Activated CD4-positive, alpha-beta memory T cell treated with anti-CD3 and anti-CD28 coated beads for 36 hours (primary cell): ENCODE measurements at places on chromosomes 5 and 9. TPM values are rescaled to one million over a fixed set of nuclear protein-coding genes. Genes with fewer than 3 reads are reported as not detected.

- DNase-seq = no peak
Measured at GRCh38 chr9:79663300-79663699, 91.5 kb downstream of the TLE4 start.

DNA sequence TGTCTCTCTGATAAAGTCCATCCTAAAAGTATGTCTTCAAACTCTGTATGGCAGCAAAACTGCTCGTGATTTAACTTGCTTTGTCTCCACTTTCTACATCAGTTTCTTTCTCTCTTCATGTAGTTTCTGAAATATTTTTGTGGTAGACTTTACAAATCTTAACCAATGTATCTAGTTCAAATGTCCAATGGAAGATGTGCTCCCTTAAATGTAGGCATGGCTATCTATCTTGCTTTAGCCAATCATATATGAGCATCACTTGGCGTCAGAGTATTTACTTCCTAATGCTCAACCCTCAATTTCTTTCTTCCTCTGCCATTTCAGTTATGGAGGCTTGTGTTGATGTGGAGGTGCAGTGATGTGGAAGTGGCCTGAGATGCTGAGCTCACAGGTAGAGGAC lies 206.1 kb upstream of the ZNF608 start:
- DNase-seq = no peak

DNA sequence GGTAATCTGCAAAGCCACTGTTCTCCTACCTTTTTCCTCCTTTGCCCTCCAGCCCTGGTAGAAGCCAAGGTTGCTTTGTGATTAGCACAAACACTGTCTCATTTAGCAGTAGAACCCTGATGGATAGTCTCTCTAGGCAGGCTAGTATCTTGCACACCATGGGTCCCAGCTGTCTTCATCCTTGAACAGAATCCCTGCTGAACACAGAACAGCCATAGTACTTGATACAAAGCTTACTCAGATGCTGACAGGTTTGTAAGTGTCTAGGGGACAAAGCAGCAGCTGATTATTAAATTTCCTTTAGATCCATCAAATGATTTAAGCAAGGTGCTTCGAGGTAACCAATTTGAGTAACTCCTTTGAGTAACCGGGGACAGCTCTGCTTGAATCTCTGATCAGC lies 163.7 kb upstream of the PPP1R2B start:
- DNase-seq = no peak

GRCh38 chr5:36696059-36696673 lies 89.8 kb downstream of the SLC1A3 start:
- peak; percentile 56 for DNase-seq

DTWD2 gene
- total RNA-seq = 2.3 TPM

PPP1R26 gene
- 4.9 TPM for total RNA-seq

DNA sequence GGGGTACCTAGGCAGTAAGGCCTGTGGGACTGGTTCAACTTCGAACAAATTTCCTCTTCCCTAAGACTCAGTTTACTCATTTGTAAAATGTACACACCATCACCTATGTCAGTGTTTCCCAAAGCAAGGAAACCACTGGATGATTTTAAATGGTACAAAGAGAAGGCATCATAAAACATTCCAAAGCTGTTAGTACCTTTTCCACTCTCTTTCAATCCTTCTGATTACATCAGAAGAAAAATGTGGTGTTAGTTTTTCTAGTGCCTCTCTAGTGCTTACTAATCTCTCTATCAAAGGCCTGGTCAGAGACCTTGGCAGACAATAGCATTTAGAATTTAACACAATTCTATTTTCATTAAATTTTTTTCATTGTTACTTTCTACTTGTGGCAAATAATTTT lies 18.1 kb downstream of the NR6A1 start:
- no peak for DNase-seq

DNA sequence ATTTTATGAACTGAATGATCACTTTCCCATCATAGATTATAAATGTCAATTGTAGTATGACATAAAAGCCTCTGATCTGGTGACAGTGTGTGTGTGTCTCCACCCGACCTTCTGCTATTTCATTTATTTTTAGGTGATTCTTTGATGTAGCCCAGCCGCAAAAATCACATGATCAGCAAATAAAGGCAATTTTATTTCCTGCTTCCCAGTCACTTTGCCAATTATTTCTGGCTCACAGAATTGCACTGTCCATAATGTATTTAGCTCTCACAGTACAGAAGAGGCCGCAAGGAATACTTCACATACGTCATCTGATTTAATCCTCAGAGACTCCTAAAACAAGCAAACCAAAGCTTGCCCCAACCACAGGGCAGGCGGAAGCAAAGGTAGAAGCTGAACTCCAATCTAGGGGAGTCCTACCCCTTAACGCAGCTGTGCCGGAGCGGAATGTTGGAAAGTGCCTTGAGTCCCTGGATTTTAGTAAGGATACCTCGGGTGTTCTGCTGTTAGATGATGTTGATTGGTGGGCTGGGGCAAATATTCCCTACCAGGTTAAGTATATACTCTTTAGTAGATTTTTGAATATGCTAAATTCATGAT lies 384.0 kb upstream of the IRX4 start:
- no peak for DNase-seq

MSH3 gene
- 23.6 TPM for total RNA-seq

GRCh38 chr5:153459051-153459743 lies 31.3 kb upstream of the GRIA1 start:
- no peak for DNase-seq

DNA sequence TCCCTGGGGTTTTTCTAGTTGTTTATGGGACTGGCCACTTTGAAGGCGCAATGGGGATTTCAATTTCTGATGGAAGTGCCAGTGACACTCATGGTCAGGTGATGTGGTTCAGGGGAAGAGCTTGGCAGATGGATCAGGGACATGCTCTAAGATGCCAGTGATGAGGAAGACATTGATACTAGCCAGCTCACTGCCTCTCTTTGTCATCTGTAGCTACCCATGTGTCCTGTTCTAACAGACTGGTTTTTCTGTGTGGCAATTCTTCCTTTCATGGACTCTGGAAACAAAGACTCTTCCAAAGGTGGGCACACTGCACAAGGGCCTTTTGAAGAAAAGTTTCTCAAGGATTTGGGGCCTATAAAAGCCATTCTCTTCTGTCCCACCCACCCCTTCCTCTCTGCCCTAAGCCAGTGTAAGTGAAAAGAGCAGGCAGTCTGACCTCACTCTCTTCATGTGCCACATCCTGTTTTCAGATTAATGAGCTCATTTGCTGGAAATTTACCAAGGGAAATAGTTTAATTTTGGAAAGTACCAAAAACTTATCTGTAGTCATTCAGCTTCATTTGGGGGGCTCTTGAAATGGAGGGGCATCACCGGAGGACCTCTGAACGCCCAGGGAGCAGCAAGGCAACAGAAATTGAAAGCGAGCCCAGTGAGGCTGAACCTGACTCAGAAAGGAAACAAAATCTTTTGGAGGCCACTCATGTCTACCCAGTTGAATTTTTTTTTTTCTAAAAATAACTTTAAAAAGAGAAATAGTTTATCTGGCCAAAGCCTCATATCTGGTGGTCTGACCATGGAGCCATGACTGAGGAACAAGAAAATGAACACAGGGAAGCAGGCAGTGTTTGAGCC lies 4.9 kb upstream of the TRAF1 start:
- peak; percentile 80 for DNase-seq

DNA sequence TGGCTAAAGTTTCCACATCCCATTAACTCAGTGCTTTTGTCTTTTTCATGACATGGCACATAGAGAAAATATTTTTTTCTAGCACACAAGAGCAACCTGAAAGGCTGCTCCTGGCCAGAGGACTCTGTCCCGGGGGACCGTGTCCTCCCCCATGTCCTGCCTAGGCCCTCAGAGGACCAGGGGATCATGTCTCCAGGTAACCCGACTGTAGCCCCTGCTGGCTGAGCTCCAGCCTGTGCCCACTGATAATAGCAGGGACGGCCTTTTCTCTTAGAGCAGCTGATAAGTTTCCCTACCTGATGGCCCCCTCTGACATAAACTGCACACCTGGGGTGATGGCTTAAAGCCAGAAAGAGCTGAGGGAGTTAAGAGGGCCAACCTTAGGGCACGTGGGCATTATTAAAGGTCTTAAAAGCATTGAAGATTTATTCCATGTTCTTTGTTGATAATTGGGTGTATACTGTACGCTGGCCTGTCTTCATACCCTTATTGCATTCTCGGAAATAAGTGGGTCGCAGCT lies 5.9 kb downstream of the HDHD3 start:
- no peak for DNase-seq

ITGA1 gene
- 1.3 TPM for total RNA-seq

PPP3R2 gene
- not detected for total RNA-seq

TEK gene
- not detected for total RNA-seq

ADGRD2 gene
- total RNA-seq = not detected

DMRT3 gene
- total RNA-seq = not detected

DNA sequence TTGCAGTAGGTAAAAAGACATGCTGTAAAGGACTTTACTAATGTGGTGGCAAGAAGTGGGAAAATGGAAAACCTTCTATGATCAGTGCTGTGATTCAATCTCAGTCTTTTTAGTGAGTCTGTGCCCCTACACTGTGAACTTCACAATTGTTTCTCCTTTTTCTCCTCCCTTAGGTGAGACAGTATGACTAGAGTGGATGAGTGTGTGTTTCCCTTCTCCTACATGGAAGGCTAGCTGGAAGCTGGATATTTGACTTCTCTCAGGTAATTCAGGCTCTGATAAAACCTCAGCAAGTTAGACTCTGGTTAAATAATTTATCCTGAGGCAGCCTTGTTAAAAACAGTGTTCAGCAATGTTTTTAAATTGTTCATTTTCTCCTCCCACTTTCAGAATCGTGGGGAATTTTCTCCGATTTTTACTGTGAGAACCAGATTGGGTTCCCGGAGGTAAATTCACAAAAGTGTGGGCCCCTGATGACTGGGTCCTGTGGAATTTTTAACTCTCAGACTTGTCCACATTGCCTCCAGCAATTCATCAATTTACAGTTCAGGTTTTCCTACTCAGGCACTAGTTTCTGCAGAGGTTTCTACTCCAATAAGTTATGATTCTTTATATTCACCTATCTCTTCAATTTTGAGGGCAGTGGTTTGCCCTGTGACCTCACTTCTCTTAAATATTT lies 149.1 kb upstream of the PIK3R1 start:
- DNase-seq = no peak

FGFR4 gene
- 0.76 TPM for total RNA-seq

PCDHB5 gene
- not detected for total RNA-seq

PCDHAC1 gene
- total RNA-seq = not detected

GRCh38 chr9:23552876-23553601 lies 273.0 kb downstream of the ELAVL2 start:
- no peak for DNase-seq

GRCh38 chr9:77752554-77752953 lies 104.4 kb upstream of the GNA14 start:
- DNase-seq = no peak

GPR150 gene
- total RNA-seq = 0.50 TPM

NDOR1 gene
- 31.3 TPM for total RNA-seq

- DNase-seq = no peak
Measured at GRCh38 chr5:64873441-64873840, 104.7 kb downstream of the CWC27 start.

EPB41L4B gene
- 0.21 TPM for total RNA-seq

DNA sequence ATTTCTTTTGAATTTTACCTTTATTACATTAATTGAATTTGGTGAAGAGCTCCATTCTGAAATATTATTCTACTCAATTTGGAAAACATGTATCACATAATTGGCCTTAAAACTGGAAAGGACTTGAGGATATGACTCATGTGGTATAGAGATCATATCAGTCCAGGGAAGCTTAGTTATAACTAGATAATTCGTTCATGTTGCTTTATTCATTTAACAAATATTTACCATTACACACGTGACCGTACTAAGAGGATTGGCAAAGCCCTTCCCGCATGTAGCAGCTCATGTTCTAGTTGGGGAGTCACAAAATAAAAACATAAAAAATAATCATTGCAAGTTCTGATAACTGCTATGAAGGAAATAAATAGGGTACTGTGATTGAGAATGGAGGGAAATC lies 1816.5 kb downstream of the MAT2B start:
- DNase-seq = no peak

ECM2 gene
- total RNA-seq = not detected

GRCh38 chr9:116806075-116806474 lies 119.0 kb downstream of the TRIM32 start:
- DNase-seq = no peak

DNA sequence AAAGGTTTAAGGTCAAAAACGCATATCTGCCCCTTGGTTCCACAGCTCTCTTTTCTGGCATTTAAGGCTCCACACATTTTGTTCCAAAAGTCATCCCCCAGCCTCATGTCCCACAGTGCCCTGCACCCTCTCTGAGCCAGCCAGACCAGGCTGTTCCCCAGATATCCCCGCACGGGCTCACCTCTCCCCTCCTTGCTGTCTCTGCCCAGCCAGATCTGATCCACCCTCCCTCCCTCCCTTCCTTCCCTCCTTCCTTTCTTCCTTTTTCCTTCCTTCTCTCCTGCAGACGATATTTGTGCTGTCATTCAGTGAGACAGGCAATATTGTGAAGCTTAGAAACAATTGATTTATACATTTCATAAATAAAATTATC lies 37.0 kb downstream of the DUSP1 start:
- DNase-seq = no peak

DNA sequence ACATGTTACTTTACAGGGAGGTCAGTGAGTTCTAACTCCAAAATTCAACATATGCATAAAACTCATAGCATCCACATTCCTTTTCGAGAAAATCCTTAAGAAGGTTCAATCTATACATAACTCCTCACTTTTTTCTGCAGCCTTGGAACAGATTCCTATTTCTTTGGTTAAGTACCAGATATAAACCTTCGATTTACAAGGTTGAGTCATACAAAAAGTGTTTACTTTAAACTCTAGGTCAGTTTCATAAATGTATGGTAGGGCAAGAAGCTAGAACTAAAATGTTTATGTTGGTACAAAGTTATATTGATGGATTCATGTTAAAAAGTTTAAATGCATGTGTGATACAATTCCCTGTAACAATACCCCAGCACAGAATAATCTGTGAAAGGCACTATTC lies 19.4 kb downstream of the CDKN2AIPNL start:
- DNase-seq = no peak

DNA sequence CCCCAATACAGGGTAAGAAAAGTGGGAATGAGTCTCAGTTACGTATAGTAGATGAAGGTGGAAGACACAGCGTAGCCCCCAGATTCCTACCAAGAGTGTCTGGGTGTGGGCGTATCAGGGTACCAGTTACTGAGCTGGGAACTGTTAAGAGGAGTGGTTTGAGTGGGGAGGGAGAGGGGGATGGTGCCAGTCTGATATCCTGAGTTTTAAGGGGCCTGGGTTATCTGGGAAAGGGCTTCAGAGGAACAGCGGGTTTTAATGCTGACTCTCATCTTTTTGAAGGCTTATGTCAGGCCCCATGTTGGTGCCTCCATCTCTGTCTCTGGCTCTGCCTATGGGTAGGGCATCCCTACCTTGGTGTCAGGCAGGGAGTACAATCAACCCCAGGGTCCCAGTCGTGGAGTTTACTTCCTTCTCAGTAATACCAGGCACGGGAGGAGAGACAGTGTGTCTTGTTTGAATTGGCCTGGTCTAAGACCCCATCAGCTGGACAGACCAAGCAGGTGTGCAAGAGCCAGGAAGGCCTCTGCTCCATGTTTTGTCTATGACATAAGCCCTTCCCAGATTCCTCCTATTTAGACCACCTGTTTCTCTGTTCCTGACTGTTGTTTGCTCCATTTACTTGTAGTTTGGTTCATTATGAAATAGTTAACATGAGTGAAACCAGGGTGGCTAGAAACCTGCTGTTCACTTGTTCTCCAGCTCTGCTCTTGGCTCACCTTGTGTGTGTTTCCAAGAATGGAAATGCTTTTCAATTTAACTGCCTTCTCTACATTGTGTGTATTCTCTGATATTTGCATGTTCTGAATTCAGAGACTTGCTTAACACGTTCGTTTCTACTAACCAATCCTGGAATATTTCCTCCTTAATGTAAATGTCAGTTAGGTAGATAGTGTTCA lies 125.6 kb downstream of the DAB2IP start:
- peak; percentile 4 for DNase-seq

FOXD4 gene
- total RNA-seq = not detected

ACTBL2 gene
- total RNA-seq = not detected

PCDHGB7 gene
- total RNA-seq = not detected

ADRB2 gene
- 0.52 TPM for total RNA-seq
